NCI-H1092 (cell line): ENCODE measurements at places on chromosomes 12 and 14.

DNA sequence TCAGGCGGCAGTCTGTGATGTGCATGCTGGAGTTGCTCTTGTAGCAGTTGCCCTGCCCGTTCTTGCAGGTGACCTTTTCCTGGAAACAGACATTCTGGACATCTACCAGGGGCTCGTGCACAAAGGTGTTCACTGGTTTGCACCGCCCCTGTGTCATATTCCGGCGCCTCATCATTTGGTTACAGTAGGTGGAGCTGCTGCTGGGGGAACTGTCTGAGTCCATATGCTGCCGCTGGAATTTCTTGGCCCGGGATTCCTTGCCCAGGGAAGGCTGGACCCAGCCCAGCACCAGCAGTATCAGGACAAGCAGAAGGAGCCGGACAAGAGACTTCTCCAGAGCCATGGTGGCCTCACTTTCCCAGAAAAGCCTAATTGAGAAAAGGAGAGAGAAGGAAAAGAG, 918 bp downstream of the RNASE1 start:
- no peak for DNase-seq

- DNase-seq, result no peak
These were observed 28.5 kb downstream of the CFL2 start for GRCh38 chr14:34685819-34686428.

- DNase-seq, result no peak
These were observed 44.2 kb upstream of the FOS start for GRCh38 chr14:75234173-75235115.

GRCh38 chr12:105330931-105331804, 677 bp downstream of the C12orf75 start:
- no peak for DNase-seq

GRCh38 chr12:76428117-76428516, 79.9 kb upstream of the BBS10 start:
- DNase-seq, result no peak

- no peak for DNase-seq
These were observed 5.6 kb upstream of the ADGRD1 start for GRCh38 chr12:130948136-130948535.

- no peak for DNase-seq
These were observed 142.0 kb downstream of the SEC23A start for GRCh38 chr14:38960946-38961531.

GRCh38 chr12:55901881-55902490, 25.7 kb downstream of the PYM1 start:
- no peak for DNase-seq

GRCh38 chr12:121872546-121873215, 14.0 kb upstream of the HPD start:
- no peak for DNase-seq
